ENCODE measurements at places on chromosomes 7 and 10. TPM values are rescaled to one million over a fixed set of nuclear protein-coding genes. Genes with fewer than 3 reads are reported as not detected.

DNA sequence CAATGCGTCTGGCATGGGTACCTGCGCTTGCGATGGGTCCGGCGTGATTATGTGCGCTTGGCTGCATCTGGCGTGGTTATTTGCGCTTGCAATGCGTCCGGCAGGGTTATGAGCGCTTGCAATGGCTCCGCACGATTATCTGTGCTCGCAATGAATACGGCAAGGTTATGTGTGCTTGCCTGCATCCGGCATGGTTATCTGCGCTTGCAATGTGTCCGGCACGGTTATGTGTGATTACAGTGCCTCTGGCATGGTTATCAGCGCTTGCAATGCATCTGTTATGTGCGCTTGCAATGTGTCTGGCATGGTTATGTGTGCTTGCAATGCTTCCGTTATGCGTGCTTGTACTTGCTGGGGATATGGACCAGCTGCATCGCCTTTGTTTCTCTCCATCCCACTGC is 37.7 kb downstream of the RBAK start:
- no peaks in the 10 kb centered on the region for H3K27me3 ChIP-seq
- DNase-seq, result no peak
- no peaks in the 10 kb centered on the region for H3K36me3 ChIP-seq
- H3K27ac ChIP-seq, result no peak overlapping the region

DNA sequence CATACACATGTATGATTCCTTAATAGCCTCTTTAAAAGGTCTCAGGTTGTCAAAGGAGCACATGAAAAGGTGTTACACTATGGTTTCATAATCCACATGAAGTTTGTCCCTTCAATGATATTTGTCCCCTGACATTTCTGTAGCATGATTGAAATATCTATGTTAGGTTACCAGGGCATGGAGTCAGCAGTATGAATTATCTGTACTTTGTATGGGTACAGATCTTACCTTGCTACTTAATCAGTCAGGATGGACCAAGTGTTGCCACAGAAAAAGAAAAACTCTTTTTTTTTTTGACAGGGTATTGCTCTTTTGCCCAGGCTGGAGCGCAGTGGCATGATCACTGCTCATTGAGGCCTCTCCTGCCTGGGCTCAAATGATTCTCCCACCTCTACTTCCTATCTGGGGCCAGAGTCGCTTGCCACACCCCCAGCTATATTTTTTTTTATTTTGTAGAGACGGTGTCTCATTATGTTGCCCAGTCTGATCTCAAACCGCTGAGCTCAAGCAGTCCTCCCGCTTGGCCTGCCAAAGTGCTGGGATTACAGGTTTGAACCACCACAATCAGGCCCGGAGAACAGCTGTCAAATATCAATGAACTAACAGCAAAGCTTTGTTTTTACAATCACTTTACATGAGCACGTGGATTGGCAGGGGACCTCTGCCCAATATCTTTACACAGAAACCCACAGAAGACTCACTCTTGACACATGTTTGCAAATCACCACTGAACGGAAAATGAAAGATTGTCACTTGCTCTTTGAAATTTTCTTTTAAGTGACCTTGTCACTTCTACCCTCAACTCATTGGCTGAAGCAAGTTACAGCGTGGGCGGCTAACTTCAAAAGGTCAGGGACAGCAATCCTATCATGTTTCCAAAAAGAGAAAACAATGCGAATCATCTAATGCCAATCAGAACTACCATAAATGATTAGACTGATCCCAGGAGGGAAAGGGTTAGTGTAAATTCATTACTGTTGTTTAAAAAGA is 140.2 kb downstream of the PRKG1 start:
- H3K4me1 ChIP-seq, result no peaks in the 10 kb centered on the region
- no peaks in the 10 kb centered on the region for H3K36me3 ChIP-seq
- no peak overlapping the region for H3K27ac ChIP-seq

DNA sequence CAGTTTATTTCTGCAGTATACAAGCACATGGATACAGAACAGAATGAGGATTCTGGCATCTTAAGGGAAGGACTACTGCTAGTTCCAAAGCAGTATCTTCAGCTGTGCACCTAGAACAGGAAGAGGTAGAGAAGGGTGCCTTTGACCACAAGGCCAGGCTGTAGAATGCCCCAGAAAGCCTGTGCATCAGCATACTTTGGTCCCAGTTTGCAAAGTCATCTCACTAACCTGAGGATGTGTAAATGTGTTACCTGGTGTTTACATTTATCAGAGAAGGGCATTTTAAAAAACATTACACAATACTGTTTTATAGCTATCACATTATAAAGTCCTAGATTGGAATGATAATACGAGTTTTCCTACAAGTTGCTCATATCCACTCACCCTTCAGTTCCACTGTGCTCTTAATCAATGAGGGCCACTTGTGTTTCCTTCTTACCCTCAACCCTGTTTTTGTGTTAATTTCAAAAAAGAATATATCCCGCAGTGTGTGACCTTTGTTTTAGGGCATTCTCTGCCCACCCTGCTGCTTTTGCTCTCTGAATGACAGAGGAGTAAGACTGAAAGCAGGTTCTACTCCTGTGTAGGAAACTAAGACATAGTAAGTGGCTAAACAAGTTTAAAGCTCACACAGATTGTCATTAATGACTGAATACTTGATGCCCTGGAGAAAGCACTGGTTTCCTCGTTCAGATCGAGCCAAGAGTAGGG is 3.4 kb downstream of the SLC35G1 start:
- H3K27me3 ChIP-seq, result peaks cover 4% of the 10 kb centered on the region
- DNase-seq, result no peak
- peaks cover 37% of the 10 kb centered on the region for H3K4me1 ChIP-seq
- peaks cover 14% of the 10 kb centered on the region for H3K36me3 ChIP-seq
- H3K4me3 ChIP-seq, result no peak overlapping the region
- H3K27ac ChIP-seq, result no peak overlapping the region

DNA sequence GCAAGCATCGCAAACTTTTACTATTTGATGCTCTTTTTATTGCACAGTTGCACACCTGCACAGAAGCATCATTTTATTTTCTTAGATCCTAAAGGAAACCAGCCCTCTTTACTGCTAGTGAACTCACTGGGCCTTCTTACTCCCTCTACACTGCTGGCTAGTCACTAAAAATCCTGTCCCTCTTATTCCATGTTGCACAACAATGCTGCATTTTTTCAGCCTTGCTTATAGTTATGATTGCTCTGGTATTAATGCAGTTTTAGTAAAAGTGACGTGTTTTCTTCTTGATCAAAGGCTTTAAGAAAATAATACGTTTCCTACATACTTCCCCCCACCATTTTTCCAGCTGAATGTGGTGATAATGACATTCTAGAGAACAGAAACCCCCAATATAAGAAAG is 132.9 kb upstream of the FAM3C start:
- H3K4me1 ChIP-seq, result peaks cover 17% of the 10 kb centered on the region
- no peak overlapping the region for H3K4me3 ChIP-seq
- H3K36me3 ChIP-seq, result no peaks in the 10 kb centered on the region
- DNase-seq, result no peak
- H3K27me3 ChIP-seq, result peaks cover 18% of the 10 kb centered on the region
- no peak overlapping the region for H3K27ac ChIP-seq

GRCh38 chr10:103480521-103480920 is 1.5 kb upstream of the CALHM3 start:
- H3K4me1 ChIP-seq, result peaks cover 3% of the 10 kb centered on the region
- no peak for DNase-seq
- H3K36me3 ChIP-seq, result no peaks in the 10 kb centered on the region

DNA sequence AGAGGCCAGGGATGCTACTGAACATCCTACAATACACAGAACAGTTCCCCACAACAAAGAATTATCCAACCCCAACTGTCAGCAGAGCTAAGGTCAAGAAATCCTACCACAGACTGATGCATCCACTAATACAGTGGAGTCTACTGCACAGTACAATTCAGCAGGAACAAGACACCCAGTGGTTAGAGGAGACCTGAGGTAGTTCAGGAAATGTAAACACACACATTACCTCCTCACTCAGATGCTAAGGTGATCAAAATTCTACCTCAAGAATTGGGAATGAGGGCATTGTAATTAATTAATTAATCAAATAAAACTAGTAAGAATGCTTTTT is 91.4 kb downstream of the ZFAND4 start:
- H3K27ac ChIP-seq, result peak overlapping the region; percentile 95
- peaks cover 40% of the 10 kb centered on the region for H3K4me1 ChIP-seq
- no peak for DNase-seq
- peaks cover 8% of the 10 kb centered on the region for H3K36me3 ChIP-seq

- DNase-seq, result no peak
- H3K27ac ChIP-seq, result no peak overlapping the region
- no peaks in the 10 kb centered on the region for H3K27me3 ChIP-seq
- peaks cover 3% of the 10 kb centered on the region for H3K4me1 ChIP-seq
- peaks cover 64% of the 10 kb centered on the region for H3K36me3 ChIP-seq
Observed at GRCh38 chr7:87866089-87866488, 10.1 kb downstream of the SLC25A40 start.

DNA sequence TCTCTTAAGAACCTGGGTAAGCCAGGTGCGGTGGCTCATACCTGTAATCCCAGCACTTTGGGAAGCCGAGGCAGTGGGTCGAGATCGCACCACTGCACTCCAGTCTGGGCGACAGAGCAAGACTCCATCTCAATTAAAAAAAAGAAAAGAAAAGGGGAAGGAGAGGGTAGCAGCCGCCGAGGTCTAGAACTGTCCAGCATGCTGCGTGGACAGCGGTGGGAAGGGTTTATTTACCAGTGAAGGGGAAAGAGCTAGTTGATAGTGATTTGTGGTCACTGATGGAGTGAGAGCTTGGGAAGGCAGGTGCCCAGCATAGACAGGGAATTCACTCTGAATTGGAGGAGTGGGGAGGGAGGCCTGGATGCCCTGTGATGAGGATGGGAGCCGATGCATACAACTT is 43.4 kb upstream of the DAGLB start:
- no peaks in the 10 kb centered on the region for H3K27me3 ChIP-seq
- no peak overlapping the region for H3K27ac ChIP-seq
- no peak overlapping the region for H3K4me3 ChIP-seq
- DNase-seq, result no peak
- no peaks in the 10 kb centered on the region for H3K4me1 ChIP-seq

DNA sequence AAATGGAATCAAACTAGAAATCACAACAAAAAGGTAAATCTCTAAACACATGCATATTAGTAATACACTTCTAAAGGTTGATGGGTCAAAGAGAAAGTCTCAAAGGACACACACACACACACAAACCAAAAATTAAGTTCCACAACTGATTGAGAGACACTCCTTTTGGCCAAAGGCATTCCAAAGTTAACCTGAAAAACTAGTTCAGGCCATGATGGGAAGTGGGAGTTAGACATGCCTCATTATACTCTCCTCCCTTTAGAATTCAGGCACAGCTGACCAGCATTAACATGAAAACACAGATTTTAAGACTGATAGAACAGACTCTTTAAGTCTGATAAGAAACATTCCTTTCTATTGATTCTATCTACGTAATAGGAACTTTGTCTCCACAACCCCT is 332.4 kb upstream of the IGFBP3 start:
- H3K4me3 ChIP-seq, result no peak overlapping the region
- H3K36me3 ChIP-seq, result no peaks in the 10 kb centered on the region
- peaks cover 4% of the 10 kb centered on the region for H3K27me3 ChIP-seq
- H3K4me1 ChIP-seq, result no peaks in the 10 kb centered on the region
- no peak overlapping the region for H3K27ac ChIP-seq
- no peak for DNase-seq

GRCh38 chr7:157707983-157708918 is 371.4 kb downstream of the DNAJB6 start:
- H3K36me3 ChIP-seq, result no peaks in the 10 kb centered on the region
- no peak overlapping the region for H3K4me3 ChIP-seq
- DNase-seq, result no peak
- peaks cover 13% of the 10 kb centered on the region for H3K27me3 ChIP-seq
- H3K4me1 ChIP-seq, result no peaks in the 10 kb centered on the region

GRCh38 chr10:119614686-119615085 is 17.9 kb upstream of the TIAL1 start:
- H3K4me1 ChIP-seq, result no peaks in the 10 kb centered on the region
- DNase-seq, result no peak
- H3K27me3 ChIP-seq, result no peaks in the 10 kb centered on the region
- no peak overlapping the region for H3K27ac ChIP-seq

DNA sequence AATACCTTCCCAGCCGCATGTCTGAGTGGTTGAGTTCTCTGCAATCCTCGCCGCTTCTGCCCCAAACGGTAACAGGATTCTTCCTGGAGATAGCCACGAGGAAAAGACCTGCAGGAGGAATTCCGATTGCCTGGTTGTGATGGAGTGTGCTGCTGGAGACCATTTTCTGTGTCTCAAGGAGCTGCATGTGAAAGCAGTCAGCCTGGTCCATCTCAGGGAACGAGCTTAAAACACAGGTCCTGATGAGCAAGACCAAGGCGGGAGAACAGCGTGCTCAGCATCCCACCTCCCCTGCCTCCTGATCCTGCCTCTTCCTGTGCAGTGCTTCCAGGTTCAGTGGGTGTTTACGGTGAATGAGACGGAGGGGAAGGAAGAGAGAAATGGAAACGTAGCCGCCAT is 26.5 kb downstream of the VIPR2 start:
- H3K4me3 ChIP-seq, result no peak overlapping the region
- no peaks in the 10 kb centered on the region for H3K36me3 ChIP-seq
- DNase-seq, result no peak
- peaks cover 2% of the 10 kb centered on the region for H3K27me3 ChIP-seq

DNA sequence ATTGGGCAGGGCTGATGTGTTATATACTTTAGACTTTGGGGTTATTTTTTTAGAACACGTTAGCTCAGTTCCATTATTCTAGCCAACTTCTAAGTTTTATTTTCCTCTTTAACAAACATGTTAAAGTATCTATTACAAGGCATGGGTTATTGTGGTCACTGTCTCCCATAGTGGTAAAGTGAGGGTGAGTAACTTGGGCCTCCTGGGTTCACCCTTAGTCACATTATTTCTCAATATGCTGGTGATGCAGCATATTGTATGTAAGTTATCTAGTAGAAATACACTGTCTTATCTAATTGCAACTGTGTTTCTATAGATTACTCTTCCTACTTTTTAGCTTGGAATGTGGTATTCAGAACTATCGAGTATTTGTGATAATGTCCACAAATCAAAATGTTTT is 65.9 kb downstream of the BBS9 start:
- no peak overlapping the region for H3K4me3 ChIP-seq
- peaks cover 1% of the 10 kb centered on the region for H3K36me3 ChIP-seq
- DNase-seq, result no peak
- no peak overlapping the region for H3K27ac ChIP-seq

- no peak for DNase-seq
- no peak overlapping the region for H3K4me3 ChIP-seq
- no peak overlapping the region for H3K27ac ChIP-seq
- no peaks in the 10 kb centered on the region for H3K27me3 ChIP-seq
- H3K4me1 ChIP-seq, result peaks cover 2% of the 10 kb centered on the region
Observed at GRCh38 chr10:20634839-20635238, 262.3 kb downstream of the NEBL start.

- no peak overlapping the region for H3K4me3 ChIP-seq
- no peaks in the 10 kb centered on the region for H3K4me1 ChIP-seq
- H3K36me3 ChIP-seq, result peaks cover 44% of the 10 kb centered on the region
- DNase-seq, result no peak
- H3K27ac ChIP-seq, result no peak overlapping the region
- no peaks in the 10 kb centered on the region for H3K27me3 ChIP-seq
Observed at GRCh38 chr7:23618241-23618640, 21.1 kb downstream of the CCDC126 start.

- H3K27ac ChIP-seq, result no peak overlapping the region
- H3K4me1 ChIP-seq, result no peaks in the 10 kb centered on the region
- no peak overlapping the region for H3K4me3 ChIP-seq
Observed at GRCh38 chr10:85318809-85319807, 990.7 kb downstream of the CCSER2 start.

- H3K4me1 ChIP-seq, result no peaks in the 10 kb centered on the region
- no peak overlapping the region for H3K4me3 ChIP-seq
- H3K27me3 ChIP-seq, result peaks cover 5% of the 10 kb centered on the region
Observed at GRCh38 chr10:61112771-61113170, 168.8 kb upstream of the RHOBTB1 start.

The SPDYE6 gene
- total RNA-seq, result not detected

The SPDYE5 gene
- not detected for total RNA-seq

The SKAP2 gene
- 10.4 TPM for total RNA-seq

The PON1 gene
- not detected for total RNA-seq

The ZPBP gene
- not detected for total RNA-seq

The LRRN3 gene
- total RNA-seq, result 8.0 TPM

The ODAD2 gene
- 0.23 TPM for total RNA-seq

The SLC26A3 gene
- total RNA-seq, result not detected
